ENCODE measurements at places on chromosomes 7 and 10.

GRCh38 chr10:119805702-119806230 lies 66.9 kb downstream of the MCMBP start:
- no peak for DNase-seq

DNA sequence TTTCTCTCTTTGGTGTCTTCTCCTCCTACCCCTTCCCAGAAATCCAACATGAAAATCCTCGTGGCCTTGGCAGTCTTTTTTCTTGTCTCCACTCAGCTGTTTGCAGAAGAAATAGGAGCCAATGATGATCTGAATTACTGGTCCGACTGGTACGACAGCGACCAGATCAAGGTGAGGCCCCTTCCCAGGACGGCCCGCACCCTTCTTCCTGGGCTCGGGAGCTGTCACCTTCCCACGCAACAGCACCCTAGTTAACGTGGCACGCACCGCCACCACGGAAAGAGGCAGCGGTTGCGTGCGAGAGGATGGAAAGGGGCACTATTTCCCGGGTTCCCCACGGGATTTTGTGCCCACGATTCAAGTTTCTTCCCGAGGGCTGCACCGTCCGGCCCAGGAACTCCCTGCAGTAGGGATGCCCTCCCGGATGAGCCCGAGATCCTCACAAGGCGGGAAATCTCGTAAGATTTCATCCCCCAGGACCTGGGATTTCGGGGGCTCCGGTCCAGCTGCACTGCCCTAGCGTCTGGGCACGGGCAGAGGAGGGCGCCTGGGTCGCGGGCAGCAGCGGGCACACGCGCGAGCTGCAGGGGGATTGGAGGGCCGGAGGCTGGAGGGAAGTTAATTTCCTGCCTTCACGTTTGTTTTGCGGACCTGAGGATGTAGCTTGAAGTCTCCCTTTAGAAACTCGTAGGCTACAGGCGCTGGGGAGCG lies 834 bp downstream of the TAC1 start:
- DNase-seq = no peak

- no peak for DNase-seq
These were observed 341.3 kb downstream of the DNAJB9 start for GRCh38 chr7:108911016-108911415.

- no peak for DNase-seq
These were observed 20.0 kb downstream of the GUSB start for GRCh38 chr7:65962033-65962432.

GRCh38 chr10:129605266-129605985 lies 138.4 kb downstream of the MGMT start:
- no peak for DNase-seq

DNA sequence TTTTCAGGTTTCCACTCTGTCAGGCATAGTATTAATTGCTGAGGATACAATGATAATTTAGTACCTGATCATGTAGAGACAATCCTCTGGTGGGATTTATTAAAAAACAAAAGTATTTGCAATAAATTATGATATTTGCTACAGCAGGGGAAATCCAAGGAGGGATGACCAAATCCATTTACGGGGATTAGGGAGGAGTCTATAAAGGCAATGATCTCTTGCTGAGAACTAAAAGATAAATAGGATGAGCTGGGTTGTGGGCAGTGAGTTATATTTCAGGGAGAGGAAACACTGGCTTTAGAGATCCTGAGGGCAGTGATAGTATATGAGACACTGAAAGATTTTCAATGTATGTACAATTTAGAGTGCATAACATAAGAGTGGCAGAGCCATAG lies 305.5 kb downstream of the GPR37 start:
- DNase-seq = no peak

- no peak for DNase-seq
These were observed 3.0 kb downstream of the AFAP1L2 start for GRCh38 chr10:114401195-114401791.

GRCh38 chr10:118511711-118512110 lies 83.7 kb downstream of the PRLHR start:
- no peak for DNase-seq

DNA sequence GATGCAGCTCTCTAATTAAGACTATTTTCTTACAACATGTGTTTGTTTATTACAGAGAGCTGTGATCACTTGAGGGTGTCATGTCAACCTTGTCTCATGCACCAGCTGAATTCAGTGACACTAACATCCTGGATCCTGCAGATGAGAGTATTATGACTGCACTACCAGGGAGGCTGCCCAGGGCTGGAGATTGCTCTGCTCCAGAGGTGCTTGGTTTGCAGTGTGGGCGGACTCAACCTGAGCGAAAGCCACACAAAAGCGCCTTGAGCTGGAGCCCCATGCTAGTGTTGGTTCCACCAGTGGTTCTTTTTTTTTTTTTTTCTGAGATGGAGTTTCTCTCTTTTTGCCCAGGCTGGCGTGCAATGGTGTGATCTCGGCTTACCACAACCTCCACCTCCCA lies 33.8 kb upstream of the ATXN7L1 start:
- peak; percentile 19 for DNase-seq

DNA sequence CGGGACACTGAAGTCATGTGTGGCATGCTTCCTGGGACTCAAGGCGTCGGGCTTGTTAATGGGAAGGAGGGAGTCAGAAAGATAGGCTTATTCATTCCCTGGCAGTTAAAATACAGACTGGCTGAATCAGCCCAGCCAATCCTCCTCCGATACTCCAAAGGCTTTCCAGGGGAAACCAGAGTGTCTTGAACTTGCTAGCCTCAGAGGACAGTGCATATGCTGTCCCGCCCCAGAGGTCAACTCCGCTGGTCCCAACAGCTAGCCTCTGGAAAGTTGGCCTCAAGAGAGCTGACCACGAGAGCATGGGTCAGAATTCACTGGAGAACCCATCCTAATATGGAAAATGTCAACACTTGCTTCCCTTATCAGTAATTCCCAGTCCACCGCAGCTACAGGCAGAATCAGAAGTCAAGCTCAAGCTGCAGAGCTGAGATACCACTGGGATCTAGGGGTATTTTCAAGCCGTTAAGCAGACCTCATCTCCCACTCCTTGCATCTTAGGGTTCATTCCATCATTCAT lies 43.0 kb downstream of the ELMO1 start:
- no peak for DNase-seq

GRCh38 chr10:105844676-105845570 lies 1203.8 kb downstream of the SORCS3 start:
- DNase-seq = no peak

GRCh38 chr7:80968606-80969005 lies 49.8 kb upstream of the SEMA3C start:
- no peak for DNase-seq

- DNase-seq = no peak
These were observed 25.8 kb downstream of the MAPK8 start for GRCh38 chr10:48332166-48332870.

- no peak for DNase-seq
These were observed 31.2 kb downstream of the CFAP69 start for GRCh38 chr7:90276033-90276728.

DNA sequence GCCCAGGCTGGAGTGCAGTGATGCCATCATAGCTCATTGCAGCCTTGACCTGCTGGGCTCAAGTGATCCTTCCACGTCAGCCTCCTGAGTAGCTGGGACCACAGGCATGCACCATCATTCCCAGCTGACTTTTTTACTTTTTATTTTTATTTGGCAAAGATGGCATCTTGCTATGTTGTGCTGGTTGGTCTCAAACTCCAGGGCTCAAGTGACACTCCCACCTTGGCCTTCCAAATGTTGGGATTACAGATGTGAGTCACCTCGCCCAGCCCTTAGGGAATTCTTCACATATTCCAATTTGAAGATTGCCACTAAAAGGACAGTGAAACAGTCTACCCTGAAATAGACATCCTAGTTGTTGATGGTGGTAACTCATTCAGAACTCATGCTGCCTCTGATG lies 27.7 kb downstream of the SUGCT start:
- no peak for DNase-seq

DNA sequence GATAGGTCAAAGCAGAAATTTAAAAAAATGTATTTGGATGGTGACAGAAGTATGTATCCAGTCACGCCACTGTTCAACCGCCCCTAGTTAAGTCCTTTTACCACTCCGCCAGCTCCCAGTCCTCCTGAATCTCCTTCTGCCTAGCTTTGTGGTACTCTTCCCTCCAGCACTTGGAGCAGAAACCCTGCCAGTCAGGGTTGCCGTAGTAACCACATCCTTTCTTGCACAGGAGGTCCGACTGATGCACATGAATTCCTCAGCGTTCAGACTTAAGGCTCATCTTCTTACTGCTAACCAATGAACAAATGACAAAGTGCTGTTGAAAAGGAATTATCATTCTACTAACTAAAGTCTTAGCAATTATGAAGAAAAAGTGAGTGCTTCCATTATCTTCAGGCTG lies 175.3 kb upstream of the KCTD7 start:
- DNase-seq = no peak

- no peak for DNase-seq
These were observed 97.9 kb downstream of the LHPP start for GRCh38 chr10:124559372-124560132.

GRCh38 chr10:103892181-103892580 lies 25.8 kb downstream of the STN1 start:
- DNase-seq = no peak

DNA sequence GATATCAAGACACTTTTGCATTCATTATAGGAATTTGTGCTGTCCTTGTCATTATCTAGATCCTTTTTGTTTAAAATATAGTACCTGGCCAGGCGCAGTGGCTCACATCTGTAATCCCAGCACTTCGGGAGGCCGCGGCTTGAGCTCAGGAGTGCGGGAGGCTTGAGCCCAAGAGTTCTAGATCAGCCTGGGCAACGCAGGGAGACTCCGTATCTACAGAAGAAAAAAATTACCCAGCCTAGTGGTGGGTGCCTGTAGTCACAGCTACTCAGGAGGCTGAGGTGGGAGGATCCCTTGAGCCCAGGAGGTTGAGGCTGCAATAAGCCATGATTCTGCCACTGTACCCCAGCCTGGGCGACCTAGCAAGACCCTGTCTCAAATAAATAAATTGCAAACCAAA lies 621 bp upstream of the MORN4 start:
- DNase-seq = no peak

DNA sequence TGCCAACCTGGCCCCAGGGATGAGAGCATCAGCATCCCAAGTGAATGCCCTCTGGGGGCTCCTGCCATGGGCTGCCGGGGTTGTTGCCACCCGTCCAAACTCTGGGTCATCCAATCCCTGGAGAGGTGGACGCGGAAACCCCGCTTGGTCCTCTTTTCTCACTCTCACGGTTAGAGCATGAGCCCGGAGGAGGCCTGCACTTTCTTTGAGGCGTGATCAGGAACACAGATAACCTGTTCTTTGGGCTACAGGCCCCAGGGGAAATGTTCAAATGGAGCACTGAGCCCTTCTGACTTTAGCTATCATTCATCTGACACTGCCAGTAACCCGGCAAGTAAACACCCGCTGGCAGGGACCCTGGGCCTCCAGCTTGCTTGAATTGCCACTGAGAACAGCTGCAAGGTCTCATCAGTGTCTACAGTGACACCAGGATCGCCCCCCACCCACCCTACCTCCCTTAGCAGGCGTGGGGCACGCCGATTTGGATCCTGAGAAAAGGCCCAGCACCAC lies 29.4 kb upstream of the SLF2 start:
- no peak for DNase-seq

DNA sequence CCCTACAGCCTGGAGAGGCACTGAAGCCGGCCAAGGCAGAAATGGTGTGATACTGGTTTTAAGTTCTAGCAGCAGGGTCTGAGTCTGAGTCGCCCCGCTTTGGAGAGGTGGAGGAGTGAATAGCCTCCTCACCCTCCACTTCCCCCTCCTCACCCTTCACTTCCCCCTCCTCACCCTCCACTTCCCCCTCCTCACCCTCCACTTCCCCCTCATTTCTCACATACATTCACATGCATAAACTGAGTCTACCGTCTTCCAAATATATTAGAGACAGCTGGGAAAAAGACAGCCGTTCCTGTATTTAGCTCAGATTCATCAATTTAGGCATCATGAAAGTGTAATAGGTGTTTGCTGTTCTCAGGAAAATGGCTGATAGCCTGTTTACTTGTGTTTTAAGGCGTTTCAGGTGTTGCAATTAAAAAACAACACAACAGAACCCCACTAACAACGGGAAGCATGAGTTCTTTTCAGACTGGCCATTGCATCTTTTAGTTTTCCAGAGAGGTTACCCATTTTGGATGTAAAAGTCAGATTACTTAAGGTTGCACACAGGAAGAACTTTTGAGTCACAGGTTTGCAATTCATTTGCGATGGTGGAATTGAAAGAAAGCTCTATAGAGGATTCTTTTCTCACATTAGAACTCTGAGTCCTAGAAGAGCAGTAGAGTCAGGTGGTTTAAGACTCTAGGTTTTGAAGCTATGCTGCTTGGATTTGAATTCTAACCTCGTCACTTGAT lies 861 bp downstream of the NRBF2 start:
- DNase-seq = no peak

DNA sequence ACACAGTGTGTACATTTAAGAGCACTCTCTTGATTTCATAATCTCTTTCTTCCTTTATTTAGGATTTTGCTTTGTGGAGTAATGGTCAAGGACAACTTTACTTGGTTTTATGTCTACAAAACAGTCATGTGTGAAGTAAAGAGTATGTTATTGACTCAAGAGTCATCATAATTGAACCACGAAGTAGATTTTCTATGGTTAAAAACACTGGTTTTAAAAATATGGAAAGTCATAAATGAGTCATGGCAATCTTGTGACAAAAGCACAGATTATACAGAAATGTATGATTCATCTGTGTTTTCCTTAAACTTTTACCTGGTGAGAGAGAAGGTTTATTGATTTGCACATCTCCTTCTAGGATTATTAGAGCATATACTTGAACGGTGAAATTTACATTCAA lies 969.7 kb downstream of the GATA3 start:
- DNase-seq = no peak

GRCh38 chr10:118692872-118693271 lies 61.9 kb downstream of the CACUL1 start:
- DNase-seq = no peak

DNA sequence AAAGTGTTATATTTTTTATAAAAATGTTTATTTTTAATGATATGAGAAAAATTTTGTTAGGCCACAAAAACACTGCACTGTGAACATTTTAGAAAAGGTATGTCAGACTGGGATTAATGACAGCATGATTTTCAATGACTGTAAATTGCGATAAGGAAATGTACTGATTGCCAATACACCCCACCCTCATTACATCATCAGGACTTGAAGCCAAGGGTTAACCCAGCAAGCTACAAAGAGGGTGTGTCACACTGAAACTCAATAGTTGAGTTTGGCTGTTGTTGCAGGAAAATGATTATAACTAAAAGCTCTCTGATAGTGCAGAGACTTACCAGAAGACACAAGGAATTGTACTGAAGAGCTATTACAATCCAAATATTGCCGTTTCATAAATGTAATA lies 64.8 kb upstream of the CAPZA2 start:
- DNase-seq = no peak

DNA sequence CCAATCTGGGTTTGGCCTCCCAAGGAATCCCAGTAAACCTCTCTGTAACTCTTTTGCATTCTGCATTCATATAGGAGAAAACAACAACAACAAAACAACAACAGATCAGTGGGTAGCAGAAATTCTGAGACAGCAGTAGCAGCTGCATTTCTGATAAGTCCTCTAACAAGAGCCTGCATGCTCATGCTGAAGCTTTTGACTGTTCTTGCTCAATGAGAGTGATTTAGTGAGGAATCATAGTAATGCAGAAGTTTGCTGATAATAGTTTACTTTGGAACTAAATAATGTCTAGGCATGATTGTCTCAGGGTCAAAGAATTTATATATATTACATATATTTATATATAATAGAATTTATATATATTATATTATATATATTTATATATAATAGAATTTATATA lies 35.2 kb downstream of the BMPER start:
- DNase-seq = no peak
